ENCODE measurements at places on chromosomes 5 and 9.

DNA sequence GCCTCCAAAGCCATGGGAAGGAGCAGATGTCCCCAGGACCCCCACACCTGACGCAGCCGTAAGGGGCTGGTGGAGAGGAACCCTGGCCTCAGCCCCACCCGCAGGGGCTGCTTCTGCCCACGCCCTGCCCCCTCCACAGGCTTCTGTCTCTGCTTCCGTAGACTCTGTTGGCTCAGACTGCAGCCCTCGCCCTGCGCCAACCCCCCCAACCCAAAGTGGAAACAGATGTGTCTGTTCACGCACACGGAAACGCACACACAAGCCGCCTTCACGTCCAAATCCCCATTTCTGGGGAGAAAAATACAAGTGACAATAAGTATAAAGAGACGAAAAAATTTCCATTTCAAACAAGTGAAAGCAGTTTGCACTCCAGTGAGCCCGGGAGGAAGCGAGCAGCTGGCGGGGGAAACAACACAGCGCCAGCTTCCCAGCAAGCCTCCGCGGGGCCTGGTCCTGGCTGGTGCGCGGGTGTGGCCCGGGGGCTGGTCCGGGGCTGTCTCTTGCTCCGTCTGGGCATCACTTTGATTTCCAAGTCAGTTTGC is 32.6 kb upstream of the RXRA start:
- DNase-seq: no peak

DNA sequence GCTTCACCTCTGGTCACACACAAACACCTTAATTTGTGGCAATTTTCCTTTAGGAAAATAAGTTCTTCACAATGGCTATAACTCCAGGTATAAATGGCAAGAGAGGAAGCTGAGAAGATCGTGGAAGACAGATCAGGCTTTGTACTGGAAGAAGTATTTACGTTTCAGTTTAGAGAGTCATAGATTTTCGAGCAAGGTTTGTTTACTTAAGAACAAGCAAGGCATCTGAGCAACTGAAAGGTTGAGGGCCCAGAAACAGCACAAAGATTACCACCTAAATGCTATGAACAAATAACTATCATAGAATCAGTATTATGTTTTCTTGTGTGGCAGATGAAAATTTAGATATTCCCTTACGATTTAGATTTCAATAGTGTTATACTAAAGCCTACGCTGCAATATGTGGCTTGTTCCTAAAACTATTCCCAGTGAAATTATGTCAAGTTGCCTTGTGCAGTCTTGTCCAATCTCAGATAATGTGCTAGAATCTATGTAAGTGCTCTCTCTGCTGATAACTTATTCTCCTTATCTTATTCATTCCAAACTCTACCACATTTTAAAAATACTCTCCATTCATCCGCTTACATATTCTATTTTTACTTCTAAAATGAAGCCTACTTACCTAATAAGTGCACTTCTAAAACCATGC is 6.7 kb downstream of the SLCO4C1 start:
- no peak for DNase-seq

- DNase-seq: no peak
These were observed 328.2 kb downstream of the SH3GL2 start for GRCh38 chr9:17906841-17907778.

DNA sequence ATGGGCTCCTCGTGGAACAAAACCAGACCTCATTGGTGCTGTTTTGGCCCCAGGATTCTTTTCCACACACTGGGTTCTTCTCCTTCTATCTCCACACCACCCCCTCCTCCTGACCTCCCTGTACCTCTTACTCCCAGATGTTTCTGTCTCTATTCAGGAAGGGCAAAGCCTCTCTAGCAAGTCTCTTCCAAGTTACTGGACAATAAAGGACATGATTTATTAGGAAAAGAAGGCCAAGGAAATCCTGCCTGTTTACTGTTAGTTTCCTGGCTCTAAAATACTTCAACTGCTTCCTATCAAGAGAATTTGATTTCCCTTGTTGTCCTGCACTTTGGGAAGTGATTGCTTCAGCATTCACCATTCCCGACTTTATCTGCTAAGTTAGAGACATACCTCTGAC is 262.0 kb downstream of the SAXO1 start:
- no peak for DNase-seq

DNA sequence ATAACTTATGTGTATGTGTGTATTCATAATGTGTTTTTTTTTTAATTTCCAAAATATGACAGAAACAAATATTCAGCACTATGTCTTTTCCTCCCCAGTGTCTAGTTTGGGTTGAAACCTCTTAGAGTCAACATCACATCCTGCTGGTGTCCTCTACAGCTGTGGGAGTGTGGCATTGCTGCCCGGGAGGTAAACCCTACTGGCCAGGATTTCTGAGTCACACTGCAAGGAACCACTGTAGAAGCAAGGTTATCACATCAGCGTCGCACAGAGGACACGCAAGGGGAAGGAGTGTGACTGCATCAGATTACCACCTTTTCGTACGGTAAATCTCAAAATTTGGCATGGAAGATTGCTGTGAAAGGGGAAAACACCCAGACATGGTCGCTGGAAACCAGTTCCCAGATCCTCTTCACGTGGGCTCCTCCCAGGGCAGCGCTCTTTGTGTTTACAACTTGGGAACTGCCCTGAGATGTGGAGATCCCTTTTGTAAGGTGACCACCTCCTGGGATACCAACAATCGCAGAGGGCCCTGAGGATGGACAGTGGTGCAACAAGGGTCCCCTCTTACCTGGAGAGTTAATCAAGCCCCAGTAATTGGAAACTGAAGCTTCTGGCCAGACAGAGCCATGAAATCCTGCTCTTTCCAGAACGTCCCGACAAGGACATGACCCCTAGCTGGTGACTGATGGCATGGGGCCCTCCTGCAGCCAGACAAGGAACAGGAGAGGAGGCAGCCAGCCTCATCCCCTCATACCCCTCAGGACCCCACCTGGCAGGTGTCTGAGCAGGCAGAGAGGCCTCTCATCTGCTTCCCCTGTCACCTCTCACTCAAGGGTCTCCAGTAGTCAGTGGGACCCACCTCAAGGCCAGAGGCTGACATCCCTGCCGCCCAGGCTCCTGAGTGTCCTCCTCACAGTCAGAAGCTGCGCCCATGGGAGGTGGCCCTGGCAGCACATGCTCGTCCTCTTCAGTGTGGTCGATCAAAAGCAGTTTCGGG is 194.7 kb downstream of the MED10 start:
- no peak for DNase-seq

GRCh38 chr9:105681313-105681712 is 13.0 kb upstream of the TMEM38B start:
- DNase-seq: no peak

DNA sequence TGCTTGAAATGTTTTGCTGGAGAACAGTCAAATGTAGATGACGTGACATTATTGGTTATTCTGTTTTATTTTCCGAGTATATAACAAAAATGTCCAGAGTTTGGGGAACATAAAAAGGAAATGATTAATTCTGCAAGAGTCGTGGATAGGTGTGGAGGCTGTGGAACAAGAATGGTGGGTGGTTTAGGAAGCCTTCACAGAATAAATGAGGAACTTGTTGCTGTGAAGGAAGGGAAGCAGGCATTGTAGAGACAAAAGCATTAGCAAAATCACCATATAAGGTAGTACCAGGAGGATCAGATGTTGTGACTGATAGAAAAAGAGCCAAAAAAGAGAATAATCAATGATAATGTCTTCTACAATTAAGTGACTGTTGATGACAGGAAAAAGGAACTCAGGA is 66.2 kb upstream of the CNTLN start:
- DNase-seq: no peak

- no peak for DNase-seq
These were observed 53.7 kb upstream of the PIP5K1B start for GRCh38 chr9:68651280-68651893.

- DNase-seq: no peak
These were observed 104.2 kb upstream of the PANK3 start for GRCh38 chr5:168683247-168683926.

DNA sequence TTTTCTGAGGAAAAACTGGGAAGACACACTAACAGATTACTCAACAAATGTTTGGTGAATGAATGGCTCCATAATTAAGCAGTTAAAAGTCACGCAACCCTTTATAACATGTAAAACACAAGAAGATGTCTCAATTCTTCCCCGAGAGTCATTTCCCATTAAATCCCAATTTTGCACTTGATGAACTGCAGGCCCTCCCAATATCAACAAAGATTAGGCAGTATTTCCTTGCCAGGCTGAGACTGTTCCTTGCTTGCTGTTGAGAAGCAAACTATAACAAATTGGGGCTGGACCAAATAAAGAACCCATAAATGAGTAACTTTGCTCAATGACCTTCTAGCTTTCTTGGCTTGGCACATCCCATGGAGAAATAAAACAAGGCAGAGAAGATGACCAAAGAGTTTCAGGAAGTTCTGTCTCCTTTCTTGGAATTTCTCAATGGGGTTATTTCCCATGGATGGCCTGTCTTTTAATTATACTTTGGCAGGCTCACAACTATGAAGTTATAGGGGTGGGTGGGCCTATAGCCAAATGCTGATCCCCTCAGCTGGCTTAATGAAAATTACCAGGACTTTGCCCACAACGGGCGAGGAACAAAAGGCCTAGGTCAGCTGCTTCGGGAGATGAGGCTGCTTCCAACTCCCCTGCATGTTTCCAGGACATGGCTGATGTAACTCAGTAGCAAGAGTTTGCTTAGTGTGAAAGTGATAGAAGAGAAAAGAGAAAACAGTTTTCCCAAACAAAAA is 243.1 kb upstream of the RFX3 start:
- no peak for DNase-seq

- no peak for DNase-seq
These were observed 43.2 kb upstream of the NR3C1 start for GRCh38 chr5:143446535-143447226.

DNA sequence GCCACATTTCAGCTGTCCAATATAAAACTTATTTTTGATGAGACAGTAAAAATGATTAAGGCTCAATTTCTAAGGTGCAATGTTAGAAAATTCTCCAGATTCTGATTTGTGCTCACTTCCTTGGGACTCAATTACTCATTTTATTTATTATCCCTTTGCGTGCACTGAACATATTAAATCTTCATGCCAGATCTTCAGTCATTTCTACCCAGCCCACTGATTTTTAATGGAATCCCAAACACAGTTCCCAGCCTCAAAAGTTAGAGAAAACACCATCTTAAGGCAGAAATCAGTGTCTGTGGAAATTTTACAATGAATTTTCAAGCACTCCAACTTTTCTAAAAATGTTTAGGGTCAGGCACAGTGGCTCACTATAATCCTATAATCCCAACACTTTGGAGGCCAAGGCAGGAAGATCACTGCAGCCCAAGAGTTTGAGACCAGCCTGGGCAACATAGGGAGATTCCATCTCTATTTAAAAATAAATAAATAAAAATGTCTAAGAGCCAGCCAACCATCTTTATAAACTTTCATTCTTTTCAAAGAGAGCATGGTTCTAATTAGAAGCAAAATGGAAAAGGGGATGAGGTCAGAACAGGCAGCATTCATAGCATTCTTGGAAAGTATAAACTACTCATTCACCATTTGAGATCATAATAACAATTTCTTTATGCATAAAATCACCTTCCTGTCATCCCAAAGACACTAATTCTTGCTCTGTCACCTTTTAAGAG is 53.7 kb downstream of the TLE1 start:
- no peak for DNase-seq

DNA sequence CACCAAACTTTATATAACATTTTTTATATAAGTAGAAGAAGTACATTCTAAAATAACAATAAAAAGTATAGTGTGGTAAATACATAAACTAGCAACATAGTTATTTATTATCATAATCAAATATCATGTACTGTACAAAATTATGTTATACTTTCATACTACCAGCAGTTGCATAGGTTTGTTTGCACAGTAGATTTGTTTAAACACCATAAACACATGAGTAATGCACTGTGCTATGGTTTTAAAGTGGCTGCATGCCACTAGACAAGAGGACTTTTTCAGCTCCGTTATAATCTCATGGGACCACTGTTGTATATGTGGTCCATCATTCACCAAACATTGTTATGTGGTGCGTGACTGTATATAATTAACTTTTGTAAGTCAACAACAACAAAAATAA is 137.6 kb downstream of the DRD1 start:
- DNase-seq: no peak

- DNase-seq: no peak
These were observed 119.7 kb upstream of the SPATA31C2 start for GRCh38 chr9:88258024-88258423.

- DNase-seq: no peak
These were observed 205.4 kb upstream of the PCSK5 start for GRCh38 chr9:75685062-75685461.

GRCh38 chr5:80976985-80977384 is 16.8 kb downstream of the RASGRF2 start:
- no peak for DNase-seq

- no peak for DNase-seq
These were observed 4.7 kb upstream of the TMEM210 start for GRCh38 chr9:137176302-137177182.

DNA sequence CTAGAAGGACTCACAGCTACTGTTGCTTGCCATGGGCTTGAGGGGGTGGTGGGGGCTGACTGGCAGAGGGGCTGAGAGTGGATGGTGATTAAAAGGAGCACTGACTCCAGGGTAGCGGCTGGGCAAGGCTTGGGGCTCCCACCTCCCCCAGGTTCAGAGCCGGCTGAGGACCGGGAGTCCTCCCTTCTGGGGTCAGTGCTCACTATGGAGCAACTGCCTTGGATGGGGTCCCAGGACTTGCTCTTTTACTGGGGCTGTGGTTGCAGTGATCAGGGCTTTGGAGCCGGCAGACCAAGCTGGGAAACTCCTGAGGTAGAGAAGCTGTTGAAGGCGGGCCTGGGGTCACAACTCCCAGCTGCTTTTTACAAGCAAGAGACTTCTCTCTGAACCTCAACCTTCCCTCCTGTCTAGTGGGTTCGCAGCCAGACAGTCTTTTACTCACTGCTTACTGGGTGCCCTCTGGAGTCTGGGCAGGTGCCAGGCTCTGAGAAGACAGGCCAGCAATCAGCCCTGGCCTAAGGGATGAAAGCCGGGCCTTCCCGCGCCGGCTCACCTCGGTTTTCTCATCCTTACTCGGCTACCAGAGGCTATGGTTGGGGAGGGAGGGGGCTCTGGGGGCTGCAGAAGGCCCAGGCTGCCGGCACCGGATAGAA is 795 bp upstream of the ASS1 start:
- no peak for DNase-seq

GRCh38 chr5:99104538-99105132 is 175.8 kb upstream of the CHD1 start:
- peak; percentile 10 for DNase-seq

- DNase-seq: no peak
These were observed 430.8 kb upstream of the TNC start for GRCh38 chr9:115548609-115549260.

GRCh38 chr5:165574100-165574499 is 2068.7 kb downstream of the MAT2B start:
- DNase-seq: no peak

GRCh38 chr9:13088720-13089427 is 190.6 kb downstream of the MPDZ start:
- DNase-seq: peak; percentile 89

Data from NCI-H2081 (cell line).